ENCODE measurements at places on chromosomes 5 and 9. TPM values are rescaled to one million over a fixed set of nuclear protein-coding genes. Genes with fewer than 3 reads are reported as not detected.

BTNL8 gene
- 1.2 TPM for polyA plus RNA-seq

CCL27 gene
- not detected for polyA plus RNA-seq

SMIM33 gene
- polyA plus RNA-seq, result not detected

SLC46A2 gene
- not detected for polyA plus RNA-seq

ECM2 gene
- polyA plus RNA-seq, result 5.5 TPM

TAL2 gene
- polyA plus RNA-seq, result not detected

C6 gene
- polyA plus RNA-seq, result 5.2 TPM

SLC1A3 gene
- 1.1 TPM for polyA plus RNA-seq

LCN9 gene
- not detected for polyA plus RNA-seq

JMY gene
- 3.8 TPM for polyA plus RNA-seq

PCDHA4 gene
- 1.1 TPM for polyA plus RNA-seq

PCDHA1 gene
- not detected for polyA plus RNA-seq

CMBL gene
- 243 TPM for polyA plus RNA-seq

IL4 gene
- polyA plus RNA-seq, result not detected

SHB gene
- polyA plus RNA-seq, result 16.4 TPM

SHISAL2B gene
- not detected for polyA plus RNA-seq

AK8 gene
- polyA plus RNA-seq, result 6.2 TPM

ZNF883 gene
- polyA plus RNA-seq, result 2.9 TPM

NOXA1 gene
- 19.1 TPM for polyA plus RNA-seq

BSPRY gene
- polyA plus RNA-seq, result 18.0 TPM

OSMR gene
- 12.9 TPM for polyA plus RNA-seq

ECPAS gene
- 28.1 TPM for polyA plus RNA-seq

PFN3 gene
- not detected for polyA plus RNA-seq

IL7R gene
- 0.34 TPM for polyA plus RNA-seq

IL17B gene
- polyA plus RNA-seq, result 4.7 TPM

POU5F2 gene
- not detected for polyA plus RNA-seq

GAPT gene
- polyA plus RNA-seq, result 0.32 TPM

PTGR1 gene
- 285 TPM for polyA plus RNA-seq

MCC gene
- 2.4 TPM for polyA plus RNA-seq

ACOT12 gene
- polyA plus RNA-seq, result 2.2 TPM

GFI1B gene
- not detected for polyA plus RNA-seq

PCDHA9 gene
- polyA plus RNA-seq, result not detected

SPATA6L gene
- 1.5 TPM for polyA plus RNA-seq

ZNF454 gene
- 0.77 TPM for polyA plus RNA-seq

RIOK2 gene
- polyA plus RNA-seq, result 18.2 TPM

SLC9A3 gene
- 36.9 TPM for polyA plus RNA-seq

GRXCR2 gene
- polyA plus RNA-seq, result not detected

PDGFRB gene
- polyA plus RNA-seq, result 50.4 TPM

GHR gene
- polyA plus RNA-seq, result 6.5 TPM

PCDHGB3 gene
- polyA plus RNA-seq, result 0.15 TPM

ADAMTSL1 gene
- polyA plus RNA-seq, result 3.0 TPM

AHRR gene
- polyA plus RNA-seq, result 0.71 TPM

ROR2 gene
- polyA plus RNA-seq, result 1.5 TPM

PCA3 gene
- 0.11 TPM for polyA plus RNA-seq

SCGB3A2 gene
- polyA plus RNA-seq, result not detected

SPINK5 gene
- 0.32 TPM for polyA plus RNA-seq

STK32A gene
- 7.8 TPM for polyA plus RNA-seq

ABITRAM gene
- polyA plus RNA-seq, result 13.6 TPM

CA9 gene
- 0.67 TPM for polyA plus RNA-seq

NPDC1 gene
- 80.2 TPM for polyA plus RNA-seq

Measured in kidney (tissue), 22 donors.